ENCODE measurements at places on chromosomes 1 and 21.

- no peak for DNase-seq
Measured at GRCh38 chr1:74933500-74933899, 200.5 kb downstream of the TYW3 start.

DNA sequence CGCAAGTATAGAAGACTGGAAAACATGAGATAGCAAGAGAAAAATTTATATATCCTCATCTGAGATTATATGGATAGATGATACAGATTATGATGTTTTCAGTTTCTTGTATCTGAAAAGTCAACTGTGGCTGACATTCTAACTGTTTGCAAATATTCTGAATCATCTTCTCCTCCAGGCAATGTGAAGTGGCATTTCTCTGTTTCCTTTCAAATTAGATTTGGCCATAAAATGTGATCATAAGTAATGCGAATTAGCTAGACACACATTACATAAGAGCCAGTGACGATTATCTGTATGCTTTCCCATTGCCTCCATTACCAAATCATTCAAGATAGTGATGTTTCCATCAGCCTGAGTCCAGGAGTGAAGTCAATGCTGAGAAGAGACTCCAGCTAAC lies 265.2 kb downstream of the BRINP3 start:
- no peak for DNase-seq

DNA sequence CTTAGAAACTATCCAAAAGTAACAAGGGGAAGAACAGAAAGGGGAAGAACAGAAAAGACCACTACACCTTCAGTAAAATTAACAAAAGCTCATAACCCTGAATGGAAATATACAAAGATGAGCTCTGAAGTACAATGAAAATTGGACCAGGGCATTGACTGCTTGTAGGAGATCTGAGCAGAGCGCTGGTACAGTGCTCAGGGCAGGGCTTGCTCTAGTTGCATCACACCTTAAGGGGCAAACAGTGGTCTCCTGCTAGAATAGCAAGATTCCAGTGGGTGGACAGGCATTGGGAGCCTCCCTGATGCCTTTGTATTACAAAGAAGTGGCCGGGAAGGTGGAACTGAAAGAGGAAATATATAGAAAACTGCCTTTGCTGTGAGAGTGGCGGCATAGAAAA lies 111.9 kb upstream of the RGS1 start:
- DNase-seq: no peak

DNA sequence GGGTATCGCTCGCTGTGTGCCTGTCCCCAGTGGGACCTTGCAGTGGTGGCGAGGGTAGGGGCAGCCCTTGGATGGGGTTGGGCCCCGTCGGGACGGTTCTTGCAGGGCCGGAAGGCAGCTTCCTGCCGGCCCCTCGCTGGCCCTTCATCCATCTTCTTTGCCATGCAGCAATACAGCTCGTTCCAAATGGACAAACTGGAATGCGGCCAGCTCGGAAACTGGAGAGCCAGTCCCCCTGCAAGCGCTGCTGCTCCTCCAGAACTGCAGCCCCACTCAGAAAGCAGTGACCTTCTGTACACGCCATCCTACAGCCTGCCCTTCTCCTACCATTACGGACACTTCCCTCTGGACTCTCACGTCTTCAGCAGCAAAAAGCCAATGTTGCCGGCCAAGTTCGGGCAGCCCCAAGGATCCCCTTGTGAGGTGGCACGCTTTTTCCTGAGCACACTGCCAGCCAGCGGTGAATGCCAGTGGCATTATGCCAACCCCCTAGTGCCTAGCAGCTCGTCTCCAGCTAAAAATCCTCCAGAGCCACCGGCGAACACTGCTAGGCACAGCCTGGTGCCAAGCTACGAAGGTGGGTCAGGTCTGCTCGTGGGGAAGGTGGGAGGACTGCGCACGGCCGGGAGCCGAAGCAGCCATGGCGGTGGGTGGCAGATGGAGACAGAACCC lies 45.8 kb downstream of the SIM2 start:
- no peak for DNase-seq

DNA sequence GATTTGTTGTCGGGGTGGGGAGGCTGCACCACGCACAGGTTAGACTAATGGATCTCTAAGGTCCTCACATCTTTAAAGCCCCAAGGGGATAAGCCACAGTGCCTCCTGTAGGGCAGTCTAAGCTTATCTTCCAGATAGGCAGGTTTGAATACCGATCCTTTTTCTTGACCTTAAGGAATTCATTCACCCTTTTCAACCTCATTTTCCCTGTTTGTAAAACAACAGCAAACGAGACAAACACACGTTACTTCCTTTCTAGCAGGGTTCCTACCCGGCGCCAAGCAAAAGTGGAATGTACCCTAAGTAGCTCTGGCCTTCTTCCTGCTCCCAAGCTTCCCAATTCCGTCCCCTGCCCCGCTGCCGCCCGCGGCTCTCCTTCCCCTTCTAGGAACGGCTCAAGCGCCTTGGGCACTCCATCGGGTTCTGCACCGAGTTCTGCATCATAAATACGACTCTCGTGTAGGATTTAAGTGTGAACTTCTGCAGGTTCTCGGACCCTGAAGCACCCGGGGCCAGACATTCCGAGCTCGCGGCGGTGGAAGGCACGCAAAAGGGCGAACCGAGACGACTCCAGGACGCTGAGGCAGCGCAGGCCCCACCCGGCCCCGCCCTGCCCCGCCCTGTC lies 548 bp upstream of the CDC20 start:
- DNase-seq: peak; percentile 39

DNA sequence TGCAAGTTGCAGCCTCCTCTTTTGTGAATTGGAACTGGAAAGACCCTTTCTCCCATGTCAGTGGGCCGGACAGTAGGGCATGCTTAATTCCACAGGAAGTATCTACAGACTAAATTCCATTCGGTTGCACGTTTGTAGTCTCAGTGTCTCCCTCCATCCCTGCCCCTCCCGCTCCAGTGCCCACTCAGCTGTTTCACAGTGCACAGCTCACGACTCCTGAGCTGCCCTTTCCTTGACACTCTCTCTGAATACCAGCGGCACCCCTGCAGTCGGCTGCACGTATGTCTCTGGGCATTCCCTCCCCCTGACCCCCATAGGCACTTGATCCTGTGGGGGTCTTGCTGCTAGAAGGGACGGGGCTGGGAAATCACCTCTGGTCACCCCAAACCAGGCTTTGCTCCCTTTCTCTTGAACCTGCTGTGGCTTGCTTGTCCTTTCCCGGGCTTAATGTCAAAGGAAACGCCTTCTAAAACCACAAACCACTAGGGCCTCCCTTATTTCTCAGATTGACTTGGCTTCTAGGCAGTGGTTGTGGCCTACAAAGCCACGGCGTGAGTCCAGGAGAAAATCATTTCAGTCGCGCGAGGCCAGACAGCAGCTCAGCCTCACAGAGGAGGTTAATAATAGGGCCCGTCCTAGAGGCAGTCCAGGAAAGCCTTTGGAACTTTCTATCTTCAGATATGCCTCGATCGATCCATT lies 365.3 kb upstream of the PROX1 start:
- no peak for DNase-seq

DNA sequence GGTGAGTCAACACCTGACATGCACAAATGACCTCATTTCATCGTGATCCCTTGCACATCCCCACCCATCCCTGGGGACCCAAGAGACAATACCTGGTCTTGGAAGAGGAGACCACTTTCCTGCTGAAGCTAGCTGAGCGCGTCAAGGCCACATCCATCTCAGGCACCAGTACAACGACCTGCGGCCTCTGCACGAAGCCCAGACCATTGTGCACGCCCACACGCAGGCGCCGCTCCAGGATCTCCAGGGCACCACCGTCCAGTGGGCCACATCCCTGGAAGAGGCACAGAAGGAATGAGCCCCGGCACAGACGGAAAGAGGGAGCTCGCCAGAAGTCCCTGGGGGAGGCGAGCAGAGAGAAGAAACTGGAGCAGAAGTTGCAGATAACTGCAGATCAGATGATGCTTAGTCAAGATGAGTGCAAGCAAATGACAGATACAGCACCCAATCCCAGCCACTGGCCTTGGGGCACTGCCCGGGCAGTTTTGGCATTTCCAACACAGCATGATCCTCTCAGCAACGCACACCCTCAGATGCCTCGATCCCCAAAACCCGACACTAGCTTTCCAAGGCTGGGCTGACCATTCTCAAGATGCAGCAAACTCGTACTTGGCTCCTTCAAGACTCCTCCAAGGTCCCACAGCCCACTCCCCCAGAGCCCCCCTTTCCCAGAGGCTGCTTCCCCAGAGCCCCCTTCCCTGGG lies 44.1 kb downstream of the NPHP4 start:
- DNase-seq: no peak

- no peak for DNase-seq
Measured at GRCh38 chr21:33268393-33268736, 2.2 kb downstream of the IL10RB start.

DNA sequence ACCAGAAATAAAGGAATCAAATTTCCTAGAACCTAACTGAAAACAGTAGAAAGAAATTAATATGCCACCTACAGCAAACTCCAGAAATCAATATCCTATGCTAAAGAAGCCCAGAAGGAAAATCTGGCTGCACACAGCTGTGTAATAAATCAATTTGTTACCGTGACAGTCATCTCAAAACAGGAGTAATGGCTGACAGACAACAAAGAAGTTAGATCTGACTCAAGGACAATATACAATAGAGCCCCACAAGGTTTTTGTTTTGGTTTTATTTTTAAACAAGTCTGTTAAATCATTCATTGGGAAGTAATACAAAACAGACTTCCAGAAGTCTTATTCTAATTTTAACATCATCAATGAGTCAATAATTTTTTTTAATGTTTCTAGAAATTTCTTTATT lies 168.4 kb downstream of the RERE start:
- no peak for DNase-seq

DNA sequence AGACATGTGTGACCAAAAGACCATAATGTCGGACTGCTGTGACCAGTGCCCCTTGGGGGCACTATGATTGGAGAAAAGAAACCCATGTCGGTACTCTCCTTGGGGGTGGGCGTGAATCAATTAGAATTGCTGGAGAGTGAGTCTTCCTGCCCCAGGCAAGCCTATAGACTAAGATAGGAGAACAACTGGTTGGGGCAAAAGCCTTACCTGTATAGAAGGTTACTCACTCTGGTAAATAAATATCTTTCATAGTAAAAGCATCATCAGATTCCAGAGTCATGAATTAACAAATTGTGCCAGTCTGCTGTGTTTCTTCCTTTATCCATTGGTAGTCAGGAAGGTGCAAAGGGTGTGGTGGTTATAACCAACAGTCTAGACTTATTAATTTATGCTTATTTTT lies 2.9 kb upstream of the PTGFRN start:
- DNase-seq: no peak

DNA sequence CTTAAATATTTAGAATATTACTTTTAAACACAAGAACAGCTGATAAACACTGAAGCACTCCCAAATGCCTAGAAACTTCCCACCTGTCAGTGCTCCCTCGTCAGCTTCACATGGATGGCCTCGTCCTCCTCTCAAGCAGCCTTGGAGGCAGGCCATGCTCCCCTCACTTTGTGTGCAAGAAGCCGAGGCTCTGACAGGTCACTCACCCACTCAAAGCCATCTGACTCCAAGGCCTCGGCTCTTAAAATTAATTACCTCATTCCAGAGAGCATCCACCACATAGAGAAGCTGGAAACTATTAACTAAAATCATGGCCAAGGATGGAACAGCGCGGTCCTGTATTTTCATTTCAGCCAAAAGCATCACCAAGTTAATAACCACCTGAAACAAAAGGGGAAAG lies 17.8 kb downstream of the LBR start:
- DNase-seq: no peak

- DNase-seq: no peak
Measured at GRCh38 chr1:239810061-239810481, 281.6 kb upstream of the FMN2 start.

DNA sequence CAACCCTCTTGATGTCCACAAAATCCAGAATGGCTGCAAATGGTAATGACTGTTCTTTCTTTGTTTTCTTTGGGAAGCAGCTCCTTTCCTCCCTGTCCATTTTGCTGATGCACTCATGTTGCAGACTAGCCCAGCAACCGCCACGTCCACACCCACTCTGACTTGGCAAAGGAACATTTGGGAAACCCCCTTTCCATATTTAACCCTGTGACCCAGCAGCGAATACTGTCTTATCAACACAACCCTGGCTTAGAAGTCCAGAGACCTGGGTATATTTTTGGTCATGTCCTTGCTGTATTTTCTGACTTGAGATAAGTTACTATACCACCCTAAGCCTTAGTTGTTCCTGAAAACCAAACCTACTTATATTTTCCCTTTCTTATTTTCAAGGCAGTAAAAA lies 18.1 kb upstream of the SHE start:
- DNase-seq: no peak

DNA sequence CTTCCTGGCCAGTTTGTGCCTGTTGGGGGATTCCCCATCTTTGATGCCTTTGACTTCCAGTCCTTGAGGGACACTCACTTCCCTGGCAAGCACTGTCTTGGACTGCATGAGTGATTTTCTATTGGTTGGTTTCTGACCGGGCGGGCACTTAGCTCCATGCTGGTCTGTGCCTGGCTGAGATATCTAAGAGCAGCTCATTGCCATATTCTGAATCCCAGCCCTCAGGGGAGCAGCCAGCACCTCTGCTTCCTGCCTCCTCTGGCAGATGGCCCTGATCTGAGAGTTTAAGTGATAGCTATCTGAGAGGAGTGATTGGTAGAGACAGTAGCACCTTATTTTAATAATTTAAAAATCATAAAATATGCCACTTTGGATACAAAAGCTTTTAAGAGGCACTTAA lies 52.5 kb downstream of the DISC1 start:
- no peak for DNase-seq

GRCh38 chr1:171597203-171597602 lies 24.8 kb upstream of the MYOCOS start:
- DNase-seq: no peak

DNA sequence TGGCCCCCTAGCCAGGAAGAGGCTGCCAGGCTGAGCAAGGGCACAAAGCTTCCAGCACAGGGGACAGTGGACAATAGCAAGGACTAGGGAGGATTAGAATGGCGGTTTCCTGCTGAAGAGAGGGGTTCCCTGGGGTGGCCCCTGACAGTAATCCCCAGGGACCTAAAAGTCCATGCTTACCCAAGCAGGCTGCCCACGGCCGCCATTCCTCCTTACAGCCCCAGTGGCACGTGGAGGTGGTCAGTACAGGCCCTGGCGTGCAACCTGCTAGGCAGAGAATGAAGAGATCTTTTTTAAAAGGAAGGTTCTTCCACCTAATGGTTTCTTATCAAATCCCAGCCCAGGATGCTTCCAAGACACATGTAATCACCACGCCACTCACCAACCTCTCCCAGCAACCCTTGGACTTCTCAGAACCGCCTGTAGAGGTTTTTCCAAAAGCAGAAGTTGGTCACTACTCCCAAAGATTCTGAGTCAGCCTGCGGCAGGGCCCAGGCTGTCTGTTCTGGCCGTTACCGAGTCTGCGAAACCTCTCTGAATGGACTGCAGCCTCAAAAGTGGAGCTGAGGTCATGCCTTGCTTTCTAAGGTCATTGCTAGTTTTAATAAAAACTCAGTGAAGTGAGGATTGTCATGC lies 926 bp downstream of the MRPL55 start:
- no peak for DNase-seq

GRCh38 chr1:168178227-168178637 lies 530 bp upstream of the TIPRL start:
- DNase-seq: no peak

All from RCC 7860 (cell line).